ENCODE measurements at places on chromosomes 13 and 19.

GRCh38 chr19:49669516-49669915 is 3.8 kb downstream of the BCL2L12 start:
- no peak for DNase-seq

- DNase-seq = no peak
Observed at GRCh38 chr13:75071796-75072195, 410.2 kb downstream of the TBC1D4 start.

- DNase-seq = no peak
Observed at GRCh38 chr19:482186-483041, 13.9 kb upstream of the MADCAM1 start.

GRCh38 chr19:15616627-15617270 is 1.7 kb downstream of the CYP4F8 start:
- DNase-seq = no peak

DNA sequence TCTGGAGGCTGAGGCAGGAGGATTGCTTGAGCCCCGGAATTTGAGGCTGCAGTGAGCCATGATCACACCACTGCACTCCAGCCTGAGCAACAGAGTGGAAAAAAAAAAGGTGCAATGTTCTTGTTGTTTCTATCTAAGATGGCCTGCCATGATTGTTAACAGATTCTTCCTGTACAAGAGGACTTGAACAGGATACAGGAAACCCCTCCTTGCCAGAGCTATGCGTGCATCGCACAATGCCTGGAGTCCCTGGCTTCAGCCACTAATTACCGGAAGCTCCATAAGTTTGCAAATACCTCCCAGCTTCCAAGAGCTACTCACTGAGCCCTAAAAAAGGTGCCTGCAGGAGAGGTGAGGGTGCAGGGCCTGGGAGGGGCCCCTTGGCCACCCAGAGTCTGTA is 13.1 kb upstream of the HIF3A start:
- DNase-seq = no peak

GRCh38 chr13:96730676-96731075 is 263.6 kb downstream of the OXGR1 start:
- no peak for DNase-seq

- DNase-seq = no peak
Observed at GRCh38 chr19:2043251-2043641, 7.8 kb downstream of the MKNK2 start.

DNA sequence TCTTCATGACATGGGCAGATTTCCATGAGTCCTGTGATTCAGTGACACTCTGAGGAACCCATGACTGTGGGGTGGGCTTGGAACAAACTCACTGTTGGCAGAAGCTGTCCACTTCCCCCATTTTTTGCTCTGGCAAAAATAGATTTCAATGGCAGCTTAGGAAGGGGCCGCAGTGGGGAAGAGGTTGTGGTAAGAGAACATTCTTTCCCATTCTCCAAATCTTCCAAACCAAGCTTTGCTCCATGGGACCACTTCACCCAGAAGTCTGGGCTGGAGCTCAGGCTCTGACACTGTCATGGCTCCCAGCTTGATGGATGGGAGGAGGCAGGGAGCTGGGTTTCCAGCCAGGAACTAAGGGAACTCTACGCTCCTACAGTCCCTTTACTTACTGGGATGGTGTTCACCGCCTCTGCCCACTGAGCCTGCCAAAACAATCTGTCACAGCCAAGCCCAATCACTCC is 24.9 kb upstream of the MEDAG start:
- DNase-seq = no peak

GRCh38 chr19:2475018-2475701 is 767 bp upstream of the GADD45B start:
- peak; percentile 77 for DNase-seq

DNA sequence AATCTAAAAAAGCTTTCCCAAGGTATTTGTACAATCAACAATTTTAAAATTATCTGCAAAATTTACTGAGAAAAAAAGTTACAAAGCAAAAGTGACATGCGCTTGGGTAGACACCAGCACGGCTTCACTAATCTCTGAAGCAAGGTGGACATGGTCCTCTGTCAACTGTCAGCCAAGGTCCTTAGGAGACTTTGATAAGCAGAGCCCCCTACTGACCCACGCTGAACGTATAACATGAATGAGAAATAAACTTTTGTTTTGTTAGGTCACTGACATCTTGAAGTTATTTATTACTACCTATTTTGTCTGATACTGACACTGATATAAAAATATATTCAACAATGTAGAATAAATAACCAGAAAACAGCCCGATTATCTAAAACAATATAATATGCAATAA is 100.7 kb upstream of the OBI1 start:
- DNase-seq = no peak

- DNase-seq = no peak
Observed at GRCh38 chr13:79289571-79289970, 116.5 kb downstream of the RBM26 start.

DNA sequence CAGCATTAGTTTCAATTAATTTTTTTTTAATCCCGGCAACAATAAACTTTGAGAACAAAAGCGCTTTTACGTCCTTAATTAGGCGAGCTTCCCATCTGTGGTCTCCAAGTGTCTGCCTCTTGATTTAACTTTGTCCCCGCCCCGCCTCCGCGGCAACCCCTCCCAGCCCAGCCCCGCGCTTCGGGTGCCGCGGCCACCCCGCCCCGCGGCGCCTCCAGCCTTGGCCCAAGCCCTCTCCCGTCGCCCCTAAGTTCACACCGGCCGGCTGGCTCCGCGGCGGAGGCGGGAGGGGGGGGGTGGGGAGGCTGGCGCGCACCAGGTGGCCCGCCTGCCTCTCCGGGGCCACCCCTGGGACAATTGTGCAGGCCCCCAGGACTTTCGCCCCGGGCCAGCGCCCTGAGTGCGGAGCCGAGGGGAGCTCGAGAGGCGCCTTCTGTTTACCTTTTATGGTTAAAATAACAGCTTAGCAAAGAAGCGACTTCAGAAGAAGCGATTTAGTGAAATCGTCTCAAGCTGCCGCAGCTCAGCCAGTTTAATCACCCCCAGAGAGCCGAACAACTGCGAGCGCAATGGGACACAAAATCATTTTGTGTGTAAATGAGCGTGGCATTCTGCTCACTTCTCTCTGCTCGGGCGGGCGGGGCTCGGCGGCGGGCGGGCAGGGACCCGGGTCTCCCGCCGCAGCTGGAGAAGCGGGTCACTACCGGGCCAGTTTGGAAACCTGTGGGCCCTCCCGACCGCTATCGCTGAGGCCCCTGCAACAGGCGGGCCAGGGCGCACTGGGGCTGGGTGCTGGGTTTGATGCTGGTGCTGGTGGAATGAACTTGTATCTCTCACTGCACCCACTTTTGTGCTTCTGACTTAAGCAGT is 1.4 kb downstream of the KCTD15 start:
- no peak for DNase-seq

- no peak for DNase-seq
Observed at GRCh38 chr13:54536112-54536511, 1507.5 kb downstream of the OLFM4 start.

DNA sequence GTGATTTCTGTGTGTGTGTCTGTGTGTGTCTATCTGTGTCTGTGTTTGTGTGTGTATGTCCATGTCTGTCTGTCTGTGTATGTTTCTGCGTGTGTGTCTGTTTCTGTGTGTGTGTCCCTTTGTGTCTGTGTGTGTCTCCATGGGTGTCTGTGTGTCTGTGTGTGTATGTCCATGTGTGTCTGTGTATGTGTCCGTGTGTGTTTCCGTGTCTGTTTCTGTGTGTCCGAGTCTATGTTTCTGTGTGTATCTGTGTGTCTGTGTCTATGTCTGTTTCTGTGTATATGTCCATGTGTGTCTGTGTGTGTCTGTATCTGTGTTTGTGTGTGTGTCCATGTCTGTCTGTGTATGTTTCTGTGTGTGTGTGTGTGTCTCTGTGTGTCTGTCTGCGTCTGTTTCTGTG is 276.3 kb upstream of the SOX1 start:
- no peak for DNase-seq

DNA sequence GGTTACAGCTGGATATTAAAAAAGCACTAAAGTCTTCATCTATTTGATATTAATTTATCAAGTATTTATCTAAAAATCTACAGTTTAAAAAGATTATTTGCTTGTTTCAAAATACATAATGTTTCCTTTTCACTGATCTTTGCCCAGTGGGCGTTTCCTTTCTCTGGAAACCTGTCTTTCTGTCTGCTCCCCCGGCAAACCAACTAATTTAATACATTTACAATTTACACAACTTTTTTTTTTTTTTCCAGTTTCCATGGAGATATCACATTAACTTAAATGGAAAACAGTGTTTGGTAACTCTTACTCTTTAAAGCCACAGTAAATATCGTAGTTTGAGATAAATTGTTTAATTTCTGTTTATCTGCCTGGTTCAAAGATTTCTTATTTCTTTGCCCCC is 5.3 kb downstream of the GPC6 start:
- no peak for DNase-seq

DNA sequence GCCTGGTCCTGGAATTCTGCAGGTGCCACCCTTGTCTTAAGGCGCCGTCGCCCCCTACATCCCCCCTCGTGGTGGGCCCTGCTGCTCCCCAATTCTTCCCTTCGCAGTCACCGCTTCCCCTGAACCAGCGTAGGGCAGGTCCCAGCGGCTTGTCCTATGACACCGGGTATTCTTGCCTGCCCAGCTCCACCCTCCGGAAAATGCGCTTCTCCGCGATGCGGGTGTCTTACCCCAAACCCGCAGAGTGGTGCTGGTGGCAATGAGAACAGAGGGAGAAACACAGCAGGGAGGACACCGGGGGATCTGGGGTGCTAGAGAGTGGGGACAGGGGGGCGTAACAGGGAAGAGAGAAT is 9.0 kb downstream of the ZNF808 start:
- peak; percentile 49 for DNase-seq

All from CD8-positive, alpha-beta memory T cell (primary cell).